ENCODE measurements at places on chromosomes 2 and 18.
A peak's percentile ranks its signal among the peaks of the same experiment; 100 is the strongest.

DNA sequence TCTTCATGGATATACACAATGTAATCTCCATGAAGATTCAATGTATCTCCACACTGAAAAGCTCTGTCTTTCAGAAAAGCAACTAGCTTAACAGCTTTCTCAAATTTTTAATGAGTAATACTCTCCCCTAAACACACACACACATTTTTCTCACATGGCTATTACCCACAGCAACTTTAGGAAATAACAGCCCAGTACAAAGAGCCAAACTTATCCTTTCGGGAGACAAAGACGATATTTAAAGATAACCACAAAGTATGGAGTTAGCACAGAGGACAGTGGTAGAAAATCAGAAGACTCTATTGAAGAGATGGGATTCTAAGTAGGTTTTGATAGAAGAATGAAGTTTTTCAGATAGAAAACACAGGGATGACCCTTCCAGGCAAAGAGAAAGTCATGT lies 394.9 kb upstream of the TRIB2 start:
- DNase-seq, result no peak

GRCh38 chr18:8834881-8835280 lies 129.5 kb downstream of the MTCL1 start:
- DNase-seq, result no peak

- no peak for DNase-seq
These were observed 271.4 kb upstream of the SMIM21 start for GRCh38 chr18:75698861-75699260.

DNA sequence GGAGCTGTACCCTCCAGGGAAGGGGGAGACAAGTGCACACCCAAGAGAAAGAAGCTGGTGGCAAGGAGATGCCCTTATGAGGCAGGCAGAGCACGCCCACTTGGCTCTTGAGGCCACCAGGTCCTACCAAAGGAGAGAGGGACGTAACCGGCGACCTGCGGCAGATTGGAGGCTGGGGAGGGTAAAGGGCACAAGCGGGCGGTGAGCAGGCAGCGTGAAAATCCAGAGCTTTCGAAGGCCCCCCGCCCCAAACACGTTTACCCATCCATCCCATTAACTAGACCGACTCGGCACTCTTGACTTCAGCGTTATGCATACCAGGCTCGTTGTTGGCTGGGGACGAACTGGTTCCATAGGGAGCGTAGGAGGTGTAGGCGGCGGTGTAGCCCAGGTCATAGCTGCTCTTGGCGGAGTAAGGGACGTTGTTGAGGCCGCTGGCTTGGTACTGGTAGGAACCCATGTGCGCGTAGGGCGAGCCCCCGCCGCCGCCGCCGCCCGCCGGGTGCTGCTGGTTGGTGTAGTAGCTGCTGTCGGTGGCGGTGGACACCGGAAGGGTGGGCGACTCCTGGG lies 794 bp downstream of the DLX2 start:
- no peak for DNase-seq

- peak; percentile 18 for DNase-seq
These were observed 18.3 kb downstream of the YPEL5 start for GRCh38 chr2:30165050-30165520.

GRCh38 chr2:155485141-155485842 lies 786.8 kb downstream of the KCNJ3 start:
- DNase-seq, result no peak
